ENCODE measurements at places on chromosomes 6 and 20.

DNA sequence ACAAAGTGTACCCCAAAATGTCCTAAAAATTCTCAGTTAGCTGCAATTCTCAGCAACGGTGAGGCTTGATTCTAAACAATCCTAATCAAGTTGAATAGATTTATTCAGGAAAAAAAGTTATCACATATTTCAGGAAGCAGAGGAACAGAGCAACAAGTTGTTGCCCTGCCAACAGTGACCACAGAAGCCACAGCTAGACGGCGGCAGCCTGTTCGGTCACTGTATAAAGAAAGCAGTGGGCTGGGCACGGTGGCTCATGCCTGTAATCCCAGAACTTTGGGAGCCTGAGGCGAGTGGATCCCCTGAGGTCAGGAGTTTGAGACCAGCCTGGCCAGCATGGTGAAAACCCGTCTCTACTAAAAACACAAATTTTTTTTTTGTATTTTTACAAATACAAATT is 171.2 kb upstream of the BMP5 start:
- no peak for DNase-seq

DNA sequence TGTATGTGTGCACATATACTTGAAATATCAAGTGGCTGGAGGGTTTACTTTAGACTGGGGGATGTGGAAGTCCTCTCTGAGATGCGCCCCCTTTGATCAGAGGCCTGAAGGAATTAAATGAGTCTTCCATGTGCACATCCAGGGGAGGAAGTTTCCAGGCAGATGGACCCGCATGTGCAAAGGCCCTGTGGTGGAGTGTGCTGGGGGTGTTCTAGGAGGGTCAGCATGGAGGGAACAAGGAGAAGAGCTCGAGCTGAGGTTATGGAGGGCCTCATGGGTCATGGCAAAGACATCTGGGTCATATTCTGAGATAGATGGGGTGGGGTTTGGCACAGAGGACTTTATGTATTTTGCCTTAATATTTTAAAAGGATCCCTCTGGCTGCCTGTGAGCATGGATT is 17.7 kb upstream of the SULF2 start:
- no peak for DNase-seq

- DNase-seq: no peak
Observed at GRCh38 chr20:56806952-56807517, 177.9 kb downstream of the TFAP2C start.

- DNase-seq: no peak
Observed at GRCh38 chr20:13231031-13231752, 10.1 kb downstream of the ISM1 start.

DNA sequence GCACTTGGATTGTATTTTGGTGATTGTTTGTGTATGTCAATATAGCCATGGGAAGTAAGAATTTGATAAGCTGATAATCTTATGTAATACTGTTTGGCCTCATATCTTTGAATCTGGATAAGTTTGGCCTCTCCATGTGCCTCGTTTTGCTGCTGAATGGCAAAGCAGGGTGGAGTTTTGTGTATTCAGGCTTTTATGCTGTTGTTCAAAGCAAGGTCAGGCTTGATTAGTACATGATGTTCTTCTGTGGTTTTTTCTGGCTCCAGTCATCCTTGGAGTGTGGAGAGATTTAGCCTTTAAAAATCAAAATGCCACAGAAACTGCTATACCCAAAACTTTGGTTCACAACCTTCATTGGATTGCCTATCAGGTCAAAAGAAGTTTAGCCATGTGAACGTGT is 728.9 kb upstream of the GJE1 start:
- DNase-seq: no peak

- DNase-seq: no peak
Observed at GRCh38 chr6:5093231-5094015, 8.3 kb downstream of the PPP1R3G start.

Measured in dorsolateral prefrontal cortex (tissue), 122 donors.